Occipital lobe (tissue), 3 donors: ENCODE measurements at places on chromosomes 4 and X.
A peak's percentile ranks its signal among the peaks of the same experiment; 100 is the strongest.

DNA sequence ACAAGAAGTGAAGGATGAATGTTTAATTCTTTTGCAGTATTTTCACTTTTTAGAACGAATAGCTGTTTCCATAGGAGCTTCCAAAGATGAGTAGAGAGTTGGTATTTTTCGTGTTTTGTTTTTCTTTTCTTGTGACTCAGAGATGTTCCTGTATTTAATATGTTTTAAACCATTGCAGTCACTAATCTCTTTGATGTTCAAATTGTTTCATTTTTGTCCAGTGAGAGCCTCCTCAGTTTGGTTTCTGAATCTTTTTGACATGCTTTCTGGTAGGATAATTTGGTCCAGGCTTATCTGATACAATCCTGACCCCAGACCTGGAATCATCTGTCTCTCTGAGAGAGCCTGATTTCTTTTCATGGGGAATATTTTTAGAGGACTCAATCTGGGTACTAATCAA is 41.6 kb downstream of the BEX3 start:
- DNase-seq: no peak

DNA sequence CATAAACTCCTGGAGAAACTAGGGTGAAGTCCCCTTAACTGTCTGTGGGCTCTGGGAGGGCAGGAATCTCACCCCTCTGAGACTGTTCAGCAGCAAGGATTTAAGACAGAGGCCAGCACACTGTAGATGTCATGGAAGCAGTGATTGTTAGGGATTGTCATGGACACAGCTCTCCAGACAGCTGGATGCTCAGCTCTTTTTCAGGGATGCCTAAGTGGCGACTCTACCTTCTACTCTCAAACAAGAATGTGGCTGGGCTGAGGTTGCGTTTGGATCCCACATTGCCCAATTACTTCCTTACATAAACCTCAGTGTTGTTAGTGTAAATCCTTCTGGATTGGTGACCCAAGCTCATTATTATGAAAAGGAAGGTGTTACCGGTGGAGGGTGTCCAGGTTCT is 291.9 kb upstream of the VCX3A start:
- no peak for DNase-seq

GRCh38 chrX:21885568-21885967 is 29.8 kb downstream of the YY2 start:
- no peak for DNase-seq

DNA sequence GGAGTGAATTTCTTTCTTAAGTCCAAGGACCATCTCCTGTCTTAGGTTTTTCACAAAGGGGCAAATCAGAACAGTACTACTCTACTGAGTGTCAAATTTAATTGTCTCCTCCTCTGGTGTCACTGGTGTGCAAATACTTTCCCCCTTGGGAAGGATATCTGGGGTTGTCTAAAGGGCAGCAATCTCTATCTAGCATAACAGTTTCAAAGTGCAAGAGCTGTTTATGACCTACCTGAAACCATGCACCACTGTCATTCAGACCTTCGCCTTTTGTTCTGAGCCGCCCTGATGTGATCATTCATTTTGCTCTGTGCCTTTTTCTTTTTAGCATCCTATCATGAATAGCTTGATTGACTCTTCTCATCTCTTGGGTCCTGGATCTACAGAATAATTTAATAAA is 39.3 kb downstream of the IL1RAPL1 start:
- no peak for DNase-seq

GRCh38 chr4:119498527-119498926 is 130.1 kb downstream of the PDE5A start:
- no peak for DNase-seq

DNA sequence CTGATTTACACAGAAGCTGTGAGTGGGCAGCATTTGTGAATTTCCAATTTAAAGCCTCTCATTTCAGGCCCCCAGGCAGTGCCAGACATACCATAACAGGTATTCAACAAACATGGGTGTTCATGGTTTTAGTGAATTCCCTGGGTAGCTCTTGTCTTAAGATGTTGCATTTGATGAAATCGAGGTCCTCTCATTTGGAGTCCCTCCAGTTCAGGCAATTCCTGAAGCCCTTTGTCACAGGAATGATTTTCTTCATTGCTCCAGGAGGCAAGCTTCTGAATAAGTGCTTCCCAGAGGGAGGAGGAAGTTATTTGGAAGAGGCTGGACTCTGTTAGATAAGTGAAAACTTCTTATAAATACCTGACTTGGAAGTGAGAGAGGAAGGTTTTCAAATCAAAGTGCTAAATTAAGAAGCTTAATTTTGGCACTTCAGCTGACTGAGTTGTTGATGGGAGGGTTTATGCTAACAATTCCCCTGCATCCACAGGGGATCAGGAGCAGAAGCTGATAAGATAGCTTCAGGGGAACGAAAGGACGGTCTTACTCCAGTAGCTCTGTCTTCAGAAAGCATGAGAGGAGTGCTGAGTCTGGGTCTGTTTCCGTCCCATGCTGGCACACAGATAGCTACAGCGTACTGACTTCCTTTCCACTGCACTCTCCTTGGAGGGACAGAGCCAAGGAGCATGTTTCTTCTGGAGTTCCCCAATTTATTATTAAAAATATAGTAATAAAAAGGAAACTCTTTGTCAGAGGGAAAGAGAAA is 543.1 kb downstream of the GBA3 start:
- DNase-seq: peak; percentile 1

DNA sequence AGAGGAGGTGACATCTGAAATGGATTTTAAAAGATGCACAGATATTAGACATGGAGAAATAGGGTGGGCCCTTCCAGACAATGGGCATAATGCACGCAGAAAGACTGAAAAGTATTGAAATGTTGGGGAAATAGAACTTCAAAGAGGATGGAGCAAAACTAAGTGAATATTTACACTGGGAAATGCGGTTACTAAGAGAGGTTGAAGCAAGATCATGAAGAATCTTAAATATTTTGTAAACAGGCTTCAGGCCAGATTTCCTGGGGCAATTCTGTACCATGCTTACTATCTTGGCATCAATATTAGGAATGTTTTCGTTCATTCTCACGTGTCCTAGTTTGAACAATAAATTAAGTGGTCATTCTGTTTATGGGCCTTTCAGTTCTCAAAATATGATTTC is 216.3 kb downstream of the ADAMTS3 start:
- DNase-seq: no peak

- no peak for DNase-seq
Observed at GRCh38 chr4:52979020-52979419, 116.9 kb downstream of the RASL11B start.

GRCh38 chr4:116099596-116099995 is 985.8 kb downstream of the TRAM1L1 start:
- DNase-seq: no peak

DNA sequence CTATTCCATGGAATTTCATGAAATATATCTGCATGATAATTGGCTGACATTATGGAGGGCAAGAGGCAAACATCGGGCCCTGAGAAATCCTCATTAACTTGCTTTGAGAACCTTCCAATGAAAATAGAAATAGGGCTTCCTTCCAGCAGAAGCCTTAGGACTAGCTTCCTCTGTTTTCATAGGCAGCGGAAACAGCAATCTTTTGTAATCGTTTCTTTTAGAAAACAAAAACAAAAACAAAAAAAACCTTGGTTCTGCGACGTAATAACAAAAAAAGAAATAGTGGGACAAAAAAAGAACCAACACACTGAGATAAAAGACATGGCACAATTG is 62.9 kb downstream of the GEMIN8 start:
- no peak for DNase-seq

GRCh38 chr4:89570931-89571330 is 263.3 kb upstream of the GPRIN3 start:
- DNase-seq: no peak

- DNase-seq: no peak
Observed at GRCh38 chrX:113892891-113893290, 691.0 kb upstream of the HTR2C start.

DNA sequence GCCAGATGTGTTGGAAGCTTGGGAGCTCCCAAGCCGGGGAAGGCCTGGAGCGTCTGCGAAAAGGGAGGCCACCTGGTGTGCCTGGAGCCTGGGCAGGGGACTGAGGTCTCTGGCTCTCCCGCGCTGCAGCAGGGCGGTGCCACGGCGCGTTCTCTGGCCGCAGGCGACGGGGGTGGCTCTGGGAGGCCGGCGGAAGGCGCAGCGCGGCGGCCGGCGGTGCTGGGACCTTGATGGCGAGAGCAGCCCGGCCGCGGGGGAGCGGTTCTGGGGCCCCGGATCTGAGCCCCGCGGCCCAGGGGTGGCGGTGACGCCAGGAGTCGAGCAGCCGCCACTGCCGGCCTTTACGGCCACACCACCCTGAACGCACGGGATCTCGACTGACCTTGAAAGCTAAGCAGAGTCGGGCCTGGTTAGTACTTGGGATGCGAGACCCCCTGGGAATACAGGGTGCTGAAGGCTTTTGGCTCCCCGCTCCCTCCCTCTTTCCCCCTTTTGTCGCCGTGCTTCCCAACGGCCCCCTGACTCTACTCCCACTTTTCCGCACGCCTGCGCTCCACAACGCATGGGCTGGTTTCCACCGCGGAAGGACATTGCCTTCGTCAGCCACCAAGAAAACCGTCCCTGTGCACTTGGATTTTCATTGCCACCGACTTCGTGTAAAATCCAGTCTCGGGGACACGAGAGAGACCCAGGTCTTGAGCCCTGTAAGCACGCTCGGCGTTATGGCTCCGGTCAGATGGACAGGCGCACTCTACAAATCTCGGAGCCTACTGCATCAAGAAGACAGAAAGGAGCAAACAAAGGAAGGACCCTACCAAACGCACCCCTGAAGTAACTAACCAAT is 9.5 kb downstream of the FRG2 start:
- no peak for DNase-seq

GRCh38 chrX:28552882-28553829 is 34.1 kb upstream of the IL1RAPL1 start:
- DNase-seq: no peak

DNA sequence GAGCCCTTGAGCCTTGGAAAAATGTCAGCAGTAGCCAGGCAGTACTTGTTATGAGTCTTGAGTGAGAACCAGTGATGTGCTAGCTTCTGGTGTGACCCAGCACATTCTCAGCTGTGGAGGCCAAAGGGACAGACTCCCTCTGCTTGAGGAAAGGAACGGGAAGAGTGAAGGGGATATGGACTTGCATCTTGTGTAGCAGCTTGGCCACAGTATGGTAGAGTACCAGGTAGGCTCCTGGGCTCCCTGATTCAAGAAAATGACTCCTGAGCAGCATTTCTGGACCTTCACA is 1601.9 kb upstream of the ADGRL3 start:
- no peak for DNase-seq

DNA sequence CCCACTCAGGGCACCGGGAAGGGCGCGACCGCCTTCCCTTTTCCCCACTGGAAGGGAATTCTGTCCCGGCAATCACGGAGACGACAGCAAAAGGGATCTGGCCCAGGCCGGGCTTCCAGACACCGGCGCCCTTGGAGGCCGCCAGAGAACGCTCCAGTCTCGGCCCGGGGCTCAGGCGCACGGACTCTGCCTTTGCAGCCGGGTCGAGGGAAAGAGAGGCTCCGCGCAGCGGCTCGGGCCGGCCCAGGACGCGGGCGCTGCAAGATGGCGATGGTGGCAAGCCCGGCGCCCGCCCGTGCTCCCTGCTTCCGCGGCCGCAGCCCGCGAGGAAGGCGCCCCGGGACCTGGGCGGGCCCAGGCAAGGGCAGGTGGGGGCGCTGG is 1.1 kb downstream of the CTBP1 start:
- no peak for DNase-seq

- no peak for DNase-seq
Observed at GRCh38 chrX:97685753-97686152, 802.0 kb downstream of the RPA4 start.

DNA sequence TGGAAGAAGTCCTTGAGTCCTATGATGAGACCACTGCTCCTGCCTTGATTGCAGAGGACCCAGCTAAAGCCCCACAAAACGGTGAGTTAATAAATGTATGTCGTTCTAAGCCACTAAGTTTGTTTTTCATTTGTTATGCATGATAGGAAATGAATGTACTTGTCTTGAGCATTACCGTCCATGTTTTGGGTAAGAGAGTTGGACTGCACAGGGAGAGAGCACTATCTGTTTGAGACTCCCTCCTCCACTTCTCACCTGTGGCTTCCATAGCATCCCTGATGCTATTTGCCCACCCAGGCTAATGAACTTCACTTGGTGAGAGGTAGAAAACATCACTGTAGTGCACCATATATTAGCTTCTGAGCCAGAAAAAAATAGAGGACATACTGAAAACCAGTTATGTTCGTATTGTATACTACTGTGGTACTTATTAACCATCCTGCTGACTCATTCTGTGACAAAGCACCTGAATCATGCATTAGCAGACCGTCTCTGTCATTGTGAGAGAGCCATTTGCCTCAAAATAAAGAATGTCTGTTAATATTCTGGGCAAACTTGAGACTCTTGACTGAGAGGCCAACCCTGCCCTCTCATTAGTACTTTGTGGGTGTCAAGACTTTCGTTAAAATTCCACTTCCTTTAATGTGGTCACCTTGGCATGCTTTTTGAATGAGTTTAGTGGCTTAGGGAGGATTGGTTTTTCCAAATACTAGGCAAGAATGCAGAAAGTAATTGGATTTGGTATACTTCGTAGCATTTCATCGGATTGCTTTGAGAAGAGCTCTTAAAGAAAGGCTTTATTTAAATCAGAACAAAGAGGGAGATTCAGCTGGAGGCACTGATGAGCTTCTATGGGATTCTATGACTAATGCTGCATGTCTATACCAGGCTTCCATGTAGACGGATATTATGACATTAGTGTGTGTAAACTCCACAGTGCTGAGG is 99.3 kb upstream of the GRPR start:
- no peak for DNase-seq

DNA sequence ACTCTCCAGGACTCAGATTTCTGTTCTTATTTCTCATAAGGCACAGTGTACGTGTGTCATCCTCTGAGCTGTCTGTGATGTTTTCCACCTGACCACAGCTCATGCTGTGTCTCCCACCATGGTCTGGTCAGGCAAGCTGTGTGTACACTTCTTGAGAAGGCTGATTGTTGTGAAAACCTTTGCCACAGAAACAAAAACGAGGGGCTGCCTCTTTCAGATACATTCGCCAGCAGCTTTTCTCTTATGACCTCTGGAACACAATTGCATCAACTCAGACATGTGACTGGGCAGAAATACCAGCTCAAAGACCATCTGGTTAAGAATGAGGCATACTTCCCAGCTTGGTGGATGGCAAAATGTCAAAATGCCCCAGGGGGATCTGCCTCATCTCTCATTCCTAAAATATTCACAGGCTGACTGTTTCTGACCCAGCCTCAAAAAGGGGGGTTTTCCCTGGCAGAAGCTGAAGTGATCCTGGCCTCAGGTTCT is 46.1 kb downstream of the PGRMC2 start:
- DNase-seq: no peak
